GM23248 (cell line): ENCODE measurements at places on chromosomes 2 and 18. TPM values are rescaled to one million over a fixed set of nuclear protein-coding genes. Genes with fewer than 3 reads are reported as not detected.

GRCh38 chr2:192082121-192082520 lies 112.6 kb downstream of the TMEFF2 start:
- DNase-seq, result no peak

GRCh38 chr2:1898461-1899395 lies 154.4 kb upstream of the PXDN start:
- no peak for DNase-seq

GRCh38 chr2:161722547-161723503 lies 98.6 kb downstream of the SLC4A10 start:
- no peak for DNase-seq

DNA sequence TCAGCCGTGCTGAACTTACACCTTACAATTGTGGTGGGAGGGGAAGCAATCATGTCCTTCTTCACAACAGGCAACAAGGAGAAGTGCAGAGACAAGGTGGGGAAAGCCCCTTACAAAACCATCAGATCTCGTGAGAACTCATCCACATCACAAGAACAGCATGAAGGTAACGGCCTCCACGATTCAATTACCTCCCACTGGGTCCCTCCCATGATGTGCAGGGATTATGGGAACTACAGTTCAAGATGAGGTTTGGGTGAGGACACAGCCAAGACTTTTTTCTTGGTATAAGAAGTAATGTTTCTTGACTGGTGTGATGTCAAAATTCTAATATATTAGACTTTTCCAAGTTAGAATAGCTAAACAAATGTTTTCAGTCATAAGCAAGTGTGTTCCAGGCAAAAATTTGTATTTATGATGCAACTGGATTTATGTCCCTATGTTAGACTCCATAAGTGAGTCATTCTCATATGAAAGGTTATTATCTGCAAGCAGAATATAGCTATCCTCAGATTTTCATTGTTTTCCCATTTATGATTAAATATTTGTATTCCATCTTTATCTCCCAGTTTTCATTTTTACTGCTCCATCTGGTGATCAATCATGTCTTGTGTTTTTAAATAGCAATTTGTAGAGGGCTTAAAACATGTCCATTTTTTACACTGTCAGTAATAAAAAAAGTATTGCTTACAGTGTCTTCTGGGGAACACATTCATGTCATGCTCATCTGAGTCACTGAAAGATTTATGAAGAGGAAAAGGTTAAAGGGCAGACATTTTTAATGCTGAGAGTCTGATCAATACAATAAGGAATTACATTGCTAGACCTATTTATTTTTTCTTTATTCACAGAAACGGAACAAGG lies 995.2 kb upstream of the CDH2 start:
- peak; percentile 39 for DNase-seq

DNA sequence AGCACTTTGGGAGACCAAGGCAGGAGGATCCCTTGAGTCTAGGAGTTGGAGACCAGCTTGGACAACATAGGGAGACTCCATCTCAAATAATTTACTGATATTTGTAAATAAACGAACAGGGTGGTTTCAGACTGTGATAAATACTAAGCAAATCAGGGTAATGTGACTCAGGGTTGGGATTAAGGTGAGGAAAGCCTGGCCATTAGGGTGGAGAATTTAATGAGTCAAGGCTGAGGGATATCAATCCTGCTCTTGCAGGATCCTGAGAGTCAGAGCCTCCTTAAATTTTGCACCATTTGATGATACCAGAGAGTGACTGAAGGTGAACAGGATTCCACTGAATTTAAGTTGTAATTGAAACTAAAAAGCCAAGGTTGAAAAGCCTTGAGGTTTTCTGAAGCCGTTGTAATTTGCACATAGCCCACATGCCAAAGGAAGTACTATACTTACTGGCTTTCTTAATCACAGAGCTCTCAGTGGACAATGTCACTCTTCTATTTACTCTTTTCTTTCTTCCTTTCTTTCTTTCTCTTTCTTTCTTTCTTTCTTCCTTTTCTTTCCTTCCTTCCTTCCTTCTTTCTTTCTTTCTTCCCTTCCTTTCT lies 28.6 kb upstream of the AP1S3 start:
- DNase-seq, result no peak

DNA sequence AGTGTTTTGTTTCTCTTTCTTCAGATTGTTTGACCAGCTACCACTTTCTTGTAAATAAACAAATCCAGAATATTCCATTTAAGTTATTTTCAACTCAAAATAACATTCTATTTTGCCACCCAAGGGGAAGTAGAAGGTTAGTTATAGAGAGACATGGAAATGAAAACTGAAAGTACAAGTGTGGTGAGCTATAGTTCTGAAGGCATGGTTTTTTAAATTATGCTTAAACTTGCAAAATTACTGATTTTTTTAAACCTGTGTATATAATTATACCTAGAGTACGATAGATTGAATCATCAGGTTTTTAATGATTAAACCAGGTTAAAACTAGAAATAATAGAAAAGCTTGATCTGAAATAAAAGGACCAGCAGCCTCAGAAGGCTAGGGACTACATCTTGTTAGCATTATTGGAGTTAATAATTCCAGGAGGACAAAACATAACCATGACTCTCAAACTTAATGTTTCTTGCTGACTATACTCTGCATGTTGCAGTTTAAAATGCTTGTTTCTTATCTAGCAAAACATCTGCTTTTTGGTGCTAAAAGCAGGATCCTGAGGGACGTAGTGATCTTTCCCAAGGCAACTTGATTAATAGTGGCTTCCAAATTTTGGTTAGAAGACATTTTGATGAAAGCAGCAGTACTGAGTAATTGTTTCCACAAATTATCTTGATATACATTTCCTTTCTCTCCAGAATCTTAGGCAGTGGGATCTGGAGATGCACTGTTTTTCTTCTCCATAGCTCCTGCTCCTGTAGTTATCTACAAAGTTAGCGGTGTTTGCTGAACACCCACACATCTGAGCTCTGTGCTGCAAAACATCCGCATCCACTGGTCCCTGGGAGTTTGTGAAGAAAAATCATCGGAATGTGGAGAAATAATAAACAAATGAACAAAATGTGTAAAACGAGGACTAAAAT lies 327.2 kb upstream of the PKDCC start:
- DNase-seq, result no peak

GRCh38 chr18:62950246-62950645 lies 234.9 kb downstream of the PHLPP1 start:
- no peak for DNase-seq

DNA sequence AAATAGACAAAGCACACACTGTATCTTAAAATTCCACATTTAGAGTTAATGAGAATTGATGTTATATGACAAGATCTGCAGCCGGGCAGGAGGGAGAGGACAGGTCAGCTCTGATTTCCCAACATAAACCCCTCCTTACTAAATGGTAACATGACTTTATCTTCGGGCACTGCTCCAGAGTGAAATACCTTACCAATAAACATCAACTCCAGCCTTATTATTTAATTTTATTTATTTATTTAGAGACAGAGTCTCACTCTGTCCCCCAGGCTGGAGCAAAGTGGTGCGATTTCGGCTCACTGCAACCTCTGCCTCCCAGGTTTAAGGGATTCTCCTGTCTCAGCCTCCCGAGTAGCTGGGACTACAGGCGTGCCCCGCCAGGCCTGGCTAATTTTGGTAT lies 1.7 kb downstream of the CYB5A start:
- no peak for DNase-seq

The TRABD2A gene
- 5.0 and 5.7 TPM in 2 replicates for total RNA-seq

The RESP18 gene
- total RNA-seq, result not detected in 2 replicates
